ENCODE measurements at places on chromosomes 4 and X.

DNA sequence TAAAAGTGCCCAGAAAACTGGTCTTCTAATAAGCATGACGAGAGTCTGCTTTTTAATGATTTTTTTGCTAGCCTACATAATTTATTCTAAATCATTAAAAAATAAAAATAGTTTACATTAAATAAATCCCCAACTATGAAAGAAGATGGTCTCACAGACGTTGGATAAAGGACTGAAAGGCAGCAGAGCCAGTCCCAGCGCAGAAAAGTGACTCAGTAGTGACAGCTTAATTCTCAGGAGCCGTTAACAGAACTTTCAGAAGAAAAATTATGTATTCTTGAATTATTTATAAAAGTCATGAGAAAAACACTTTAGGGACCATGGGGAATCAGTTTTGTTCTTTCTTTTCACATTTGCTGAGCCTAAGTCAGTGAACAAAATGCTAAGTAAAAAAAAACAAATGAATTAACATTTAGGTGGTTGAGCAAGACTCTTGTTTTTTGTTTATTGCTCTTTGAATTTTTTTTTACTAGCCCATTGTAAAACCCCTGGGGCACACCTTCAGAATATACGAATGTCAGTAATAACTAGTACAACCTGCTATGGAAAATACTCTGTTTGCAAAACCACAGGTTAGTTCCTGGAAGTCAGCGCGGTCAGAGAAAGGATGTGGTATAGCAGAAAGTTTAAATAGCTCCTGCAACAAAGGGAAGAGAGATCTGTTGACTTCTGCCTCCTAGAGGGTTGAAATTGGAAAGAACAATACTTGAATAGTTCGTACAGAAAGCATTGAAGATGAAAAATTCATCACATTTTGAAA lies 50.4 kb upstream of the CCDC160 start:
- no peak for DNase-seq
- no peak overlapping the region for H3K4me3 ChIP-seq
- H3K36me3 ChIP-seq = no peaks in the 10 kb centered on the region
- H3K27me3 ChIP-seq = no peaks in the 10 kb centered on the region
- H3K27ac ChIP-seq = no peak overlapping the region

- no peak overlapping the region for H3K4me3 ChIP-seq
- H3K27me3 ChIP-seq = no peaks in the 10 kb centered on the region
- peak; percentile 86 for DNase-seq
- H3K27ac ChIP-seq = no peak overlapping the region
- H3K36me3 ChIP-seq = no peaks in the 10 kb centered on the region
Observed at GRCh38 chr4:137474711-137475301, 57.5 kb downstream of the PCDH18 start.

GRCh38 chrX:119228512-119229252 lies 7.4 kb upstream of the PGRMC1 start:
- H3K4me1 ChIP-seq = no peaks in the 10 kb centered on the region
- no peak for DNase-seq
- no peak overlapping the region for H3K27ac ChIP-seq
- peaks cover 4% of the 10 kb centered on the region for H3K27me3 ChIP-seq
- H3K36me3 ChIP-seq = no peaks in the 10 kb centered on the region
- no peak overlapping the region for H3K4me3 ChIP-seq

- H3K27ac ChIP-seq = no peak overlapping the region
- H3K27me3 ChIP-seq = no peaks in the 10 kb centered on the region
- no peak overlapping the region for H3K4me3 ChIP-seq
- H3K36me3 ChIP-seq = no peaks in the 10 kb centered on the region
- no peak for DNase-seq
Observed at GRCh38 chr4:86834901-86835300, 14.3 kb downstream of the SLC10A6 start.

DNA sequence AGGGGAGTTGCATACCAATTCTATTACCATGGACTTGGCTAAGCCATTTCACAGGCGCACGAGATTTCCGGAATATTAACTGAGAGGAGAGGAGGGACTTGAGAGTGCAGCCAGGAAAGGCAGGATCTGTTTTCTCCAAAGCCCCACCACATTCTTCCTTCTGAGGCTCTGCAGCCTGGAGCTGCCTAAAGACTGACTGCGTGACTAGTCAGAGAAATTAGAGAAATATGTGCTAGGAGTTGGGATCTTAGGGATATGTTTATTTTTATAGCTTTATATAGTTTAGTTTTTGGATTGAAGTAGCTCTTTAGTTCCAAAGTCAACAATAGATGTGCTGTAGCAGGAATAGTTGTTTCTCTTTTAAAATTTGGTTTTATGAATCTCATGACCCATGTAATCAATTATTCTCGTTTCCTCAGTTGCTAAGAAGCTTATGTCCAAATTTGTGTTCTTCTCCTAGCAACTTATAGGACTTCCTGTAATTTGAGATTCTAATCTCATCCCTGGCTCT lies 300.1 kb upstream of the DDX53 start:
- H3K27ac ChIP-seq = no peak overlapping the region
- no peak for DNase-seq
- H3K4me1 ChIP-seq = no peaks in the 10 kb centered on the region
- H3K4me3 ChIP-seq = no peak overlapping the region

DNA sequence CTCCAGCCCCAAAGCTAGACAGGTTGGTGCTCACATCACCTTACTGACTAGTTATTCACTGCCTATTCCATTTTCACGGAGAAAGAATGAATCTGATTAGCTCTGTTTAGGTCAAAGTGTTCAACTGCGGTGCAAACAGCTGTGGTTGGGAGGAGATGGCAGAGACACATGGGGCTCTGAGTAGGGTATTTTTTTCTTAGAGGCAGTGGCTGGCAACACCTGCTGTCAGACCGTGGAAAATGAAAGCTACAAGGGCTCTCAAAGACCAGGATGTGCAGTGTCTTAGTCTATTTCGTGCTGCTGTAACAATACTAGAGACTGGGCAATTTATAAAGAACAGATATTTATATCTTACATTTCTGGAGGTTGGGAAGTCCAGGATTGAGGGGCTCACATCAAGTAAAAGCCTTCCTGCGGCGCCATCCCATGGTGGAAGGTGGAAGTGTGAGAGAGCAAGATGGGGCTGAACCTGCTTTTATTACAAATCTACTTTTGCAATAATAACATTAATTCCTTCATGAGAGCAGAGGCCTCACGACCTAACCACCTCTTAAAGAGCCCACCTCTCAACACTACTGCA lies 10.6 kb downstream of the NYX start:
- H3K27me3 ChIP-seq = no peaks in the 10 kb centered on the region
- no peaks in the 10 kb centered on the region for H3K36me3 ChIP-seq
- no peak overlapping the region for H3K4me3 ChIP-seq
- H3K4me1 ChIP-seq = no peaks in the 10 kb centered on the region
- DNase-seq = no peak

GRCh38 chr4:54695788-54696187 lies 38.0 kb downstream of the KIT start:
- H3K27ac ChIP-seq = no peak overlapping the region
- H3K4me3 ChIP-seq = no peak overlapping the region
- no peaks in the 10 kb centered on the region for H3K36me3 ChIP-seq
- H3K27me3 ChIP-seq = no peaks in the 10 kb centered on the region
- DNase-seq = no peak

DNA sequence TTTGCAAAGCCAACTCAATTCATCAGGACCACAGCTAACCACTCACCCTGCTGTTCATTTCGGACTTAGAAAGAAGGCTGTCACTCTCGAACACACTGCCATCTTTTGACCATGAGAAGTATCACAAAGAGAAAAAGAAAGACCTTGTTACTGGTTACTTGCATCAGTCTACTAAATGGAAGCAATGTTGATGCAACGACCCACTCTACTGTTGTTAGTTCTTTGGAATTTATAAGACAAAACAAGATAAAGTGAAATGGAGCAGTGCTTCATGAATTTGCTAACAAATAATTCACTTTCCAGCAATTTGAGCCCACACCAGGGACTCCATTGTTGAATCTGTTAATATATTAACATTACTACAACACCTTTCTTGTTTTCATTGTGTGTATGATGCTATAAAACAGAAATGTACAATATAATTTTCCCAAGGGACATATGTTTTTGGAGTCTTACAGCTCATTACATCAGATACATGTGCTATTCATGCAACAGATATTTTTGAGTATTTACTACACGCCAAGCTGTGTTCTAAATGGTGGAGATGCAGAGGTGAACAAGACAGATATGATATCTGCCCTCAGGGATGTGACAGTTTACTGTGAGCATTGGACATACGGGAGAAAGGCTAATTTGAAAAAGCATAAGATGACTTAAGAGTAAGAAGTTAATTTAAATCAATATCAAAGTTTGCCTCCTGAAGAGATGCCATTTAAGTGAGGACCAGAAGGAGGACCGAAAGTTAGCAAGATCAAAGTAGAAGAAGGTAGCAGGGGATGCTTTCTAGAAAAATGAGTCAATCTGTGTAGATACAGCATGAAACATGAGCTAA lies 87.2 kb downstream of the AREG start:
- no peak overlapping the region for H3K27ac ChIP-seq
- H3K36me3 ChIP-seq = no peaks in the 10 kb centered on the region
- no peak overlapping the region for H3K4me3 ChIP-seq
- H3K4me1 ChIP-seq = no peaks in the 10 kb centered on the region
- H3K27me3 ChIP-seq = no peaks in the 10 kb centered on the region

DNA sequence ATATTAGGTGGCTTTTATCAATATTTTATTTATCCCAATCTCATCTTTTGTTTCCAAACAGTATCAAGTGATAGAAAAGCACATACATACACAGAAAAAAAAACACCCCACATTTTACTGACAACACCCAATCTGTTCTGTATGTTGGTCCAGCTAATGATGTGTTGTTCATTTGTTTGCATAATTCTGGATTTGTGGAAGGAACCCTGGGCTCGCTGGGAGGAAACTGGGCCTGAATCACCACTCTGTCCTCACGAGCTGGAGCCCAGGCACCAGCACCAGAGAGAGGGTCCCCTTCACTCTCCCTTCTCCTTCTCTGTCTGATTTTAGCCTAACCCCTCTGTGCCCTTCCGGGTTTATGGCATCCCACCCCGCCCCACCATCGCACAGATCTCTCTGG lies 79.8 kb downstream of the PSAPL1 start:
- H3K4me1 ChIP-seq = no peaks in the 10 kb centered on the region
- no peak for DNase-seq
- no peaks in the 10 kb centered on the region for H3K36me3 ChIP-seq
- H3K27me3 ChIP-seq = no peaks in the 10 kb centered on the region
- no peak overlapping the region for H3K27ac ChIP-seq

DNA sequence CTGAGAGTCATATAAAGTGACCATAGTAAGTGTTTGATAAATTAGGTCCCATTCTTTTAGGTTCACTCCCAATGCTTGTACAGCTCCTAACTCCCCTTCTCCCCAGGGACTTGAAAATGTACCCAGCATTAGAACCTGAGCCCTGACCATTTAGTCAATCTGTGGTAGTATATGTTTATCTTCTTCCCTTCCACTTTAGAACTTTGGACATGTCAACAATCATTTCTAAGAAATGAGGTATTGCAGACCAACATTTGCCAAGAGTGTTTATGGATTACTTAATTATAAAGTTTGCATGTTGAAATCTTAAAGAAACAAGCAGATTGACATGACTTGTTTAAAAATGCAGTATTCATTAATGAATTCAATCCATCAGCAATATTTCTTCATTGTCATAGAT lies 26.0 kb downstream of the AFM start:
- no peak for DNase-seq
- H3K4me1 ChIP-seq = no peaks in the 10 kb centered on the region
- no peak overlapping the region for H3K4me3 ChIP-seq
- H3K36me3 ChIP-seq = no peaks in the 10 kb centered on the region
- no peaks in the 10 kb centered on the region for H3K27me3 ChIP-seq

- H3K4me3 ChIP-seq = no peak overlapping the region
- H3K36me3 ChIP-seq = no peaks in the 10 kb centered on the region
- no peaks in the 10 kb centered on the region for H3K4me1 ChIP-seq
- H3K27ac ChIP-seq = no peak overlapping the region
Observed at GRCh38 chr4:30950737-30951136, 230.6 kb downstream of the PCDH7 start.

DNA sequence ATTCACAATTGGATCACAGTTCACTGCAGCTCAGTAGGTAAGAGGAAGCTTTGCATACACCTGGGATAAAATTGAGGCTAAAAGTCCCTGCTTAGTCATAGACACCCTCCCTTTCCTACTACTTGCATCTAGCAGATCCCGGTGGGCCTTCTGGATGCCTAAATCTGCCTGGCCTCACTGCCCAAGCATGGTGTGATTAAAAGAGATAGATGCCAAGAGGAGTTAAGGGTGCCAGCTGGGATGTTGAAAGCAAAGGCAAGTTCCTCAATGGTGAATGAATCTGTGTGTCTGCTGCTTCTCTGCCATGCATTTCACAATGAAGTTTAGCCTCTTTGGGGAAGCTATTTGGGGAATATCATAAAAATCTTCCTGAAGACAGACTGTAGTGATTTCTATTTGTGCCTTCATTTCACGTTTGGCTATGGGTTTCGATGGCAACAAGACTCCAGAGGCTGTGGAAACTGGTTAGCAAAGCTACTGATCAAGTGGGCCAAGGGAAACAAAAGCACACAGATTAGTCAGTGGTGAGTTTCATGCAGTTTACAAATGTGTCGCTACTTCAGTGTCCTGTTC lies 534.0 kb downstream of the ANKRD50 start:
- H3K27me3 ChIP-seq = no peaks in the 10 kb centered on the region
- no peaks in the 10 kb centered on the region for H3K36me3 ChIP-seq
- no peak overlapping the region for H3K27ac ChIP-seq
- no peaks in the 10 kb centered on the region for H3K4me1 ChIP-seq
- H3K4me3 ChIP-seq = no peak overlapping the region
- DNase-seq = no peak

DNA sequence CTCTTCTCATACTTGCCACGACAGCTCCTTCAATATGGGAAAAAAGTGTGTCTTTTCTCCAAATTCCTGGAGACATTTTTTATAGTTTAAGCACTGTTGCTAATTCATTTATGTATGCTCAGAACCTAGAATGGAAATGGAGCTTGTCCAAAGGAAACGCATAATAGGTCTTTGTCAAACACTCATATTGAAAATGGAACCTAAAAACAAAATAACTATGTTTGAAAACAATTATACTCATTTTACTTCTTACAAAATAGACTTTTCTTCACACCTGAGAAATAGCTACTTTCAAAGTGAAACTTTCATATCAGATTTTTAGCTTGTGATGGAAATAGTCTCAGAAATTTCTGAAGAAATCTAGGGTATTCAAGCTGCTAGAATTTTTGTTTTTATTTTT lies 529.7 kb upstream of the BOD1L1 start:
- no peak overlapping the region for H3K4me3 ChIP-seq
- H3K27ac ChIP-seq = no peak overlapping the region
- H3K36me3 ChIP-seq = no peaks in the 10 kb centered on the region
- H3K4me1 ChIP-seq = no peaks in the 10 kb centered on the region

DNA sequence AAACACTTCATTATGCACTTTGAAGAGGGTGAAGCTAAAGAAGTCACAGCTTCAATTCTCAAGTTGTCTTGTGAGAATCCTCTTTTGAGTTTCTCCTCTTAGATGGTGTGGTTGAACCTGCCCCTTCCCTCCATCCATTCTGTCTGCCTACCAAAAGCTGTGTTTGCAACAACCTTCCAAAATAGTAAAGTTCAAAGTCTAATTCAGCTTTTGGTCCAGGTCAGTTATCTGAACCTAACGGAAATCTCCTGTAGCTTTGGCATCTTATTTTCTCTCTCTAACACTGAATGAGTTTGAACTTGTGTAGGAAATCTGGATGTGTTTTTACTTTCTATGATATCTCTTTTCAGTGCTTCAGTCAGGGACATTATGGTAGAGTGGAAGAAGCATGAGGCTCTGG lies 201.7 kb upstream of the AR start:
- H3K27ac ChIP-seq = no peak overlapping the region
- DNase-seq = no peak
- H3K4me3 ChIP-seq = no peak overlapping the region
- H3K4me1 ChIP-seq = no peaks in the 10 kb centered on the region
- H3K27me3 ChIP-seq = no peaks in the 10 kb centered on the region
- H3K36me3 ChIP-seq = no peaks in the 10 kb centered on the region

GRCh38 chr4:168999809-169000208 lies 10.2 kb downstream of the CBR4 start:
- no peaks in the 10 kb centered on the region for H3K27me3 ChIP-seq
- H3K36me3 ChIP-seq = peaks cover 63% of the 10 kb centered on the region
- no peak overlapping the region for H3K4me3 ChIP-seq
- H3K27ac ChIP-seq = no peak overlapping the region
